ENCODE measurements at places on chromosomes 3 and 15. TPM values are rescaled to one million over a fixed set of nuclear protein-coding genes. Genes with fewer than 3 reads are reported as not detected.

The TM4SF4 gene
- not detected for total RNA-seq

The ASB14 gene
- total RNA-seq, result not detected

The DUOXA2 gene
- not detected for total RNA-seq

The CTXN2 gene
- total RNA-seq, result not detected

The MEGF11 gene
- total RNA-seq, result not detected

The PRR20G gene
- total RNA-seq, result not detected

The ISLR2 gene
- not detected for total RNA-seq

The ISG20 gene
- 122 TPM for total RNA-seq

The RETNLB gene
- total RNA-seq, result not detected

The NECTIN3 gene
- total RNA-seq, result 6.2 TPM

The FANCD2OS gene
- total RNA-seq, result not detected

The HGD gene
- 0.61 TPM for total RNA-seq

The NR2E3 gene
- total RNA-seq, result not detected

The DLL4 gene
- not detected for total RNA-seq

The C3orf22 gene
- not detected for total RNA-seq

The RHOA gene
- 425 TPM for total RNA-seq

The TRH gene
- total RNA-seq, result not detected
